ENCODE measurements at places on chromosomes 1 and 21.

- no peak for DNase-seq
Observed at GRCh38 chr1:232923739-232924386, 26.5 kb upstream of the NTPCR start.

- peak; percentile 61 for DNase-seq
Observed at GRCh38 chr21:35257413-35257812, 208.3 kb upstream of the RUNX1 start.

DNA sequence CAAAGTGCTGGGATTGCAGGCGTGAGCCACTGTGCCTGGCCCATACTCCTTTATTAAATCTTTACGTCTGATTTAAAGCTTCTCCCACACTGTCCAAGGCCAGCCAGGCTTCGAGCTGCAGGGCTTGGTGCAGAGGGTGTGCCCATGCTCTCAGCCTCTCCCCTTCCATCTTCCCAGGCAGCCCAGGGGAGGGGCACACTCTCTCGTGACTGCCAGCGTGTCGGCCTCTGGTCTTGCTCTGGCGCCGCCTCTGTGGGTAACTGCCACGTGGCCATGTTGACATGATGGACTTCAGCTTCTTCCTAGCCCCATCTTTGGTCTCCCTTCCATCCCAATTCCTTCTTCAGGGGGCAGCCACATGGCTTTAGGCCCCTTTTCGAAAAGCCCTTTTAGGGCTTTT, 4.7 kb downstream of the GPR137B start:
- DNase-seq = no peak

GRCh38 chr1:243488459-243489157, 232.8 kb downstream of the SDCCAG8 start:
- no peak for DNase-seq

DNA sequence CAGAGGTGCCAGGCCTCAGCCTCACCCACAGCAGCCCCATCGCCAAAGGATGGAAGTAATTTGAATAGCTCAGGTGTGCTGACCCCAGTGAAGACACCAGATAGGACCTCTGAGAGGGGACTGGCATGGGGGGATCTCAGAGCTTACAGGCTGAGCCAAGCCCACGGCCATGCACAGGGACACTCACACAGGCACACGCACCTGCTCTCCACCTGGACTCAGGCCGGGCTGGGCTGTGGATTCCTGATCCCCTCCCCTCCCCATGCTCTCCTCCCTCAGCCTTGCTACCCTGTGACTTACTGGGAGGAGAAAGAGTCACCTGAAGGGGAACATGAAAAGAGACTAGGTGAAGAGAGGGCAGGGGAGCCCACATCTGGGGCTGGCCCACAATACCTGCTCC, 15.0 kb downstream of the NPR1 start:
- no peak for DNase-seq

- no peak for DNase-seq
Observed at GRCh38 chr21:33406493-33406892, 3.3 kb downstream of the IFNGR2 start.

DNA sequence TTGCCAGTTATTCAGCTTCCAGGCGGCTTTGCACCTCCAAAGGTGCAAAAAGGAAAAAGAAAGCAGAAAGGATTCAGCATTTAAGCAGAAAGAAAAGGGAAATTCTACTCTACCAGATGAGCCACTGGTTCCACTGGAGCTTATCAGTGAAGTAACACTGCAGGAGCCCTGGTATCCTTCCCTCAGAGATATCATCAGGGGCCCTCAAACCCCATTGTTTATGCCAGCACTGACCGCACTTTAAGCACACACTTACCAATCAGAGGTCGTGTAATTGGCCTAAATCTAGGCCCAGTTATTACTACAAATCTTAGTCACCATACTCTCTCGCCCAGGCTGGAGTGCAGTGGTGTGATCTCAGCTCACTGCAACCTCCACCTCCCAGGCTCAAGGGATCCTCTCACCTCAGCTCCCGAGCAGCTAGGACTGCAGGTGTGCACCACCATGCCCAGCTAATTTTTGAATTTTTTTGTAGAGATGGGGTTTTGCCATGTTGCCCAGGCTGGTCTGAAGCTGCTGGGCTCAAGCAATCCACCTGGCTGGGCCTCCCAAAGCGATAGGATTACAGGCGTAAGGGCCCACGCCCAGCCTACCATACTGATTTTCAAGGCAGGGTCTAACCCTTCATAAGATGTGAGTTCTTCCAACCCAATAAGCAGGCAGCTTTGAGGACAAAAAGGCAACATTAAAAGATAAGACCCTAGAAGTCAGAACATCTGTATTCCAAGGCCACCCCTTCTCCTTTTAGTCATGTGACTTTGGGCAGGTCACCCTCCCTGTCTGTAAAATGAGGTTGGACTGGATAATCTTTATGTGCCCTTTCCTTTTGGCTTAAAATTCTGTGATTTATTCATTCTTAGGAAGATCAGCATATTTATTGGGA, 125.3 kb downstream of the SYT2 start:
- DNase-seq = no peak

GRCh38 chr21:38989745-38990423, 184.2 kb downstream of the ETS2 start:
- no peak for DNase-seq

- DNase-seq = no peak
Observed at GRCh38 chr1:41135196-41135947, 106.7 kb downstream of the SCMH1 start.

DNA sequence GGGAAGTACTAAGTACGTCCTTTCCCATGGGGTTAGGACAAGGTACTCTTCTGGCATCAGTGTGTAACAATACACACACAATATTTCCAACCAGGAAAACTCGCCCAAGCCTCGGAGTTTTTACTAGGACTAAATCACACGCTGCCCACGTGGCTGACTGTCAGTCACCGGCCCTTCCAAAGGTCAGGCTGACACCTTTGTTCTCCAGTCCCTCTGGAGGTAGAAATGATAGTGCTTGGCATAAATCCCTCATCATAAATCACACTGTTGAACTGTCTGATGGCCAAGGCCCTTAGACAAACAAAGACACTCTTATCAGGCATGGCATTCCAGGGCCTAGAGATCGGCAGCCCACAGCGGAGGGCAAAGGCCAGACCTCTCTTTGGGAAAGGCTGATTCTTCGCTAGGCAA, 16.9 kb upstream of the SLAMF9 start:
- DNase-seq = no peak

DNA sequence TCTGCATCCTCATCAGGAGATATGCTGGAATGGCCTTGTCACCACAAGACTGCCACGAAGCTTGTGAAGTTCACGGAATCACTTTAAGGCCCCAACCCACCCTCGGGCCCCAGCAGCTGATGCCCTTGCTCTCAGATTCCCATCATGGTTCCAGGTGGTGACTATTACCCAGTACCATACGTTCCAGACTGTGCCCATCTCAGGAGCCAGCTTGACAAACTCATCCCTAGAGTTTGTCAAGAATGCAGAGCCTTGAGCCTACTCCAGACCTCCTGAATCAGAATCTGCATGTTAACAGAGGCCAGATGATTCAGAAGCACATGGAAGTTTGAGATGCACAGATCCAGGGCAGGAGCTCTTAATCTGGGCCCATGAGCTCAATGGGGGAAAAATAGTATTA, 53.9 kb upstream of the RBM15 start:
- DNase-seq = no peak

GRCh38 chr21:46621457-46622182, 13.9 kb upstream of the PRMT2 start:
- DNase-seq = no peak

GRCh38 chr1:169885207-169885606, 8.5 kb downstream of the SCYL3 start:
- DNase-seq = no peak

GRCh38 chr1:44777547-44777946, 2.2 kb downstream of the RPS8 start:
- DNase-seq = no peak

DNA sequence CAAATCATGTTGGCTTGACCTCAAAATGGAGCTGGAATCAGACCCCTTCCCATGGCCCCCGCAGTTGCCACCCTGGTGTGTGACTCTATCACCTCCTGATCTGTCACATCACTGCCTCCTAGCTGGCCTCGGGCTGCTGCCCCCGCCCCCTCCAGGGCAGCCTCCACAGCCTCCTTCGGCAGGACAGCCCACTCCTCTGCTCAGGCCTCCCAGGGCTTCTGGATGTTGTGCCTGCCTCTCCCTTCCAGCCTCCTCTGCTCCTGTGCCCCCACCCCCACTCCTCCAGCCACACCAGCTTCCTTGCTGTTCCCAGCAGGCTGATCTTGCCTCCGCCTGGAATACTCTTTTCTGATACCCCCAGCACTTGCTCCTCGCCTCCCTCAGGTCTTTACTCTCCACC, 134.4 kb upstream of the EDN2 start:
- DNase-seq = no peak

- DNase-seq = no peak
Observed at GRCh38 chr1:93591676-93592550, 89.7 kb downstream of the BCAR3 start.

DNA sequence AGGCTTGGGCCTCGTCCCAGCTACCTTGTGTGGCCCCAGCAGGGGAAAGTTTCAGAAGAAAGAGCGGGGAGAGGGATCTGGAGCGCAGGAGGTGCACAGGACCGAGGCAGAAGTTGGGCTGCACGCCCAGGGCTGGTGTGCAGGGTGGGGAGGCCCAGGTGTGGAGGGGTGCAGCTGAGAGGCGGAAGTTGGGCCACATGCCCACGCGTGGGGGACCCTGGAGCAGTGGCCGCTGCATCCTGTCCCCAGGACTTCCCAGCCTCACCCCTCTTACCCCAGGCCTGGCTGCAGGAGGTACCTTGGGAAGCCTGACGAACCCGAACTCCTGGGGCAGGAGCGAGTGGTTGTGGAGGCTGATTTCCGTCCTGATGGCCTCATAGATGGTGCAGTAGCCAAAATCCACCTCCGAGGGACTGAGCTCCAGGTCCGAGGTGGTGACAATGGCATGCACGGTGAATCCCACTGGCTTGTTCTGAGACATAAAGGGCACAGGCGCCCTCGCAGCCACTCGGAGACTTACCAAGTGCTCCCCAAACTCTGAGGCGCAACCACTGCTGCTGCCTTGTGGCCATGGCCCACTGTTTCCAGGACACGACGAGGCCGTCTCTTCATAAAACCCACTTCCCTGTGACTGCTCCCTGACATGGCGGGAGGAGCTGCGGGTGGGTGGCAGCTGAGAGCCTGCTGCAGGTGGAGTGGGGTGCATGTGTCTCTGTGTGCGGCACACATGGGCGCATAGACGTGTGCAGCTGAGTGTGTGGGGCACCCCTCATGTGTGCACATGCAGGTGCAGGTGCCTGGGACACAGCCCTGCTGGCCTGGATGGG, 20.4 kb upstream of the TMEM52 start:
- no peak for DNase-seq

DNA sequence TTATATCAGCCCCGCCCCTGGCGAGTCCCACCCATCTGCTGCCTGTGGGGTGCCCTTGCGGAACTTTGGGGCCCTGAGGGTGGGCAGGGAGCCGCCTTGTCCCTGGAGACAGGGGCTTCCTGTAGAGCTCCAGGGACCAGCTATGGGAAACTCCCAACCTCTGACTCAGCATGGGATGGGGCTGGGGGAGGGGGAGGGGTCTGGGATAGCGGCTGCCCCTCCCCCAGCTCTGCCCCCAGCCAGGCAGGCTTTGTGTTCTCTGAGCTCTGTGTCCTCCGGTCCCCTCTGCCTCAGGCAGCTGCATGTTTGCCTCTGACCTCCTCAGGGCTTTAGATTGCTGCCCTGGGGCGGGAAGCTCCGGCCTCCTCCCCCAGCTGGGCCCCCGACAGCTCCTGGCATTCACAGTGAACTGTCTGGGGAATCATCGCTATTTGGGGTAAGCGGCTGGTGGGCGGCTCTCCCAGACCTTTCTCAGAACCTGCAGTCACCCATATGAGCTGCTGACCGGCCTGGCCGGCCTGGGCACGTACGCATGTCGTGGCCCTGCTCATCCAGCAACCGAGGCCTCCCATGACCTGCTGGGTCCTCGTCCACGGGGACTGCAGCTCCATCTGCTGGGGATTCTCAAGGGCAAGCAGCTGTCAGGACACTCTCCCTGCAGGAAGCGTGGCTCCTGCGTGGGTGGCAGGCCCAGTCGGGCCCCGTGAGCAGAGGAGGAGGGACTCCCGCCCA, 17.1 kb downstream of the ARHGEF16 start:
- no peak for DNase-seq

GRCh38 chr1:110548381-110548780, 29.4 kb upstream of the KCNA10 start:
- peak; percentile 13 for DNase-seq

DNA sequence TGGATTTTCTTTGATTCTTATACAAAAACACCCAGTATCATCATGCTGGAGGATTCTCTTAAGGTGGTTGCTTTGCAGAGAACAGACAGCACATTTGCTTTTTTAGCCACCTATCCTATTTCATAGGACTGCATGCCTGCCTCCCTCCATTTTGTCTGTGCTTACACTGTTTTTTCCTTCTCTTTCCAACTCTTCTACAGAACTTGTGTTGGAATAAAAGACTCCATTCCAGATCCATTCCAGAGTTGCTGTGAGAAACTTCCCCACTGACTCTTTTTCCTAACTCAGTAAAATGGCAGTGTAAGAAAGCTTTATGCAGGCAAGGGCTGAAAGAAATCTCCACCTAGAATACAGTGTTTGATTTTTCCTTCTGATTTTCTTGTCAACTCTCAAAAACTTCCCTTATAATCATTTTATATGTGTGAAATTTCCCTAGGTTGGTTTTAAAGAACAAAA, 5.2 kb upstream of the ARID1A start:
- DNase-seq = no peak

DNA sequence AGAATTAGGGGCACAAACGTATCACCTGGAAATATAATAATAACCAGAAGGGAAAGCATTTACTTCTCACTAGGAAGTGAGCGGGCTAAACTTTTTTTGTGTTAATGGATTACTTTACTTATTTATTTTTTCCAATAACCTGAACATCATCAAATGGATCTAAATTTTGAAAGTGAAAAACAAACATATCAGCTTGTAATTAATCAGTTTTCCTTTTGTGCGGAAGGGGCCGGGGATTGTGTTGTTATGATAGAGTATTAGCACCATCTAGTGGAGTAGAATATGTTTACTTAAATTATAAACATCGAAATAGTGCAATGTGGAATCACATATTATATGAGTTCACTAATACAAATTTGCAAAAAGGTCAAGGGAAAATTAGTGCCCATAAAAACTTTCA, 9.0 kb downstream of the CFH start:
- no peak for DNase-seq

DNA sequence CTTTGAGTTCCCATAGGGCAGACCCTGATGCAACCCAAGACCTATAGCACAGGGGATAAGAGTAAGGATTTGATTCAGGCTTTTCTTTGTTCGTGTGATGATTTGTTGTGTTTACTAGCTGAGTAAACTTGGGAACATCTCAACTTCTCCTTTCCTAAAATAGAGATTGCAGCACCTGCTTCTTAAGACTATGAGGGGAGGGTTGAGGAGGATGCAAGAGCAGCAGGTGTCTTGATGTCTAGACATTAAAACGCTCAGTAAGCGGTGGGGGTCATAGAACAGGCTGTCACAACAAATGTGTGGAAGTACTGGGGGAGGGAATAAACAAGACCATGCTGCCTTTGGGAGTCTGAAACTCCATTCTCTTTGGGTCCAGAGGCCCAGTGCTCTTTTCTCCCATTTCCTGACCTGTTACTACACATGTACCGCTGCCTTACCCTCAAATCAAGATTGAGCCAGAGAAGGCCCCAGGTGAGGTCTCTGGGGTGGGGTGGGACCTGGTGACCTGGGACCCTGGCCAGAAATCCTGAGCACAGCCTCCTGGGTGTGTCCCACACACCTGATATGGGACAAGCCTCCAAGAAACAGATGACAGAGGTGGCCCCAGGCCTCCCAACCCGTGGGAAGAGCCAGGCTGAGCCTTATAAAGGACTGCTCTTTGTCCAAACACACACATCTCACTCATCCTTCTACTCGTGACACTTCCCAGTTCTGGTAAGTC, at the start of gene S100A7A:
S100A7A (plus strand) TSS at position 671 of the 721 bp plus-strand sequence. CDS start 1,563 bp downstream, outside the sequence.
- DNase-seq = no peak

All from Panc1 (cell line).